ENCODE measurements at places on chromosomes 11 and 22. TPM values are rescaled to one million over a fixed set of nuclear protein-coding genes. Genes with fewer than 3 reads are reported as not detected.

Gene SEPTIN3
- 0.36 TPM for total RNA-seq

Gene MGAT3
- total RNA-seq = 0.87 TPM

Gene PHRF1
- 29.5 TPM for total RNA-seq

Gene SHANK3
- total RNA-seq = 223 TPM

Gene ARL2
- 66.4 TPM for total RNA-seq

Gene DSCAML1
- total RNA-seq = 3.8 TPM

Gene RASD2
- not detected for total RNA-seq

Gene APOA5
- total RNA-seq = not detected

Gene OR5P2
- 0.26 TPM for total RNA-seq

Gene SYTL2
- 4.0 TPM for total RNA-seq

Gene OR8A1
- total RNA-seq = 0.46 TPM

Gene PRAME
- not detected for total RNA-seq

Gene HTATIP2
- 18.1 TPM for total RNA-seq

Gene TYR
- not detected for total RNA-seq

Gene PATE4
- total RNA-seq = 0.31 TPM

Gene DGAT2
- 0.51 TPM for total RNA-seq

Gene CREB3L1
- 21.6 TPM for total RNA-seq

Gene TUB
- total RNA-seq = 2.9 TPM

Gene OR8D4
- total RNA-seq = not detected

Gene MPZL2
- 1.0 TPM for total RNA-seq

Gene SLC25A18
- 2.2 TPM for total RNA-seq

Gene MS4A4E
- not detected for total RNA-seq

Gene FAM227A
- total RNA-seq = 2.5 TPM

Gene LSP1
- total RNA-seq = not detected

Gene SCGB1D2
- total RNA-seq = not detected

Gene SLC5A1
- total RNA-seq = 0.26 TPM

Gene TMEM121B
- total RNA-seq = 62.2 TPM

Gene CRYBB2
- total RNA-seq = 1.9 TPM

Gene MAPK8IP2
- 0.69 TPM for total RNA-seq

Gene BARX2
- 0.18 TPM for total RNA-seq

Gene SPDYC
- not detected for total RNA-seq

Gene NFAM1
- 1.6 TPM for total RNA-seq

Gene GSTT2
- total RNA-seq = not detected

Gene CARD18
- not detected for total RNA-seq

Gene FAM111B
- 3.4 TPM for total RNA-seq

Gene ZNF215
- 7.0 TPM for total RNA-seq

Gene SULT4A1
- total RNA-seq = 16.5 TPM

Gene CYTH4
- total RNA-seq = 0.33 TPM

Gene KREMEN1
- total RNA-seq = 3.1 TPM

Gene OR2AG2
- 0.26 TPM for total RNA-seq

Gene BAIAP2L2
- 0.77 TPM for total RNA-seq

Gene FAM180B
- 0.31 TPM for total RNA-seq

Gene ADAMTS8
- 0.31 TPM for total RNA-seq

Gene CHCHD10
- 55.8 TPM for total RNA-seq

Gene ART1
- total RNA-seq = not detected

Gene ST14
- 8.7 TPM for total RNA-seq

Gene SCGB2A2
- total RNA-seq = not detected

Gene NEAT1
- 43.4 TPM for total RNA-seq

Gene KCTD17
- 46.9 TPM for total RNA-seq

Gene CCDC87
- 0.54 TPM for total RNA-seq
